Stimulated activated CD8-positive, alpha-beta memory T cell treated with anti-CD3 and anti-CD28 coated beads, Interleukin-4, amount 100 ng/mL, for 1 hour (primary cell): ENCODE measurements at places on chromosomes 16 and 17.

DNA sequence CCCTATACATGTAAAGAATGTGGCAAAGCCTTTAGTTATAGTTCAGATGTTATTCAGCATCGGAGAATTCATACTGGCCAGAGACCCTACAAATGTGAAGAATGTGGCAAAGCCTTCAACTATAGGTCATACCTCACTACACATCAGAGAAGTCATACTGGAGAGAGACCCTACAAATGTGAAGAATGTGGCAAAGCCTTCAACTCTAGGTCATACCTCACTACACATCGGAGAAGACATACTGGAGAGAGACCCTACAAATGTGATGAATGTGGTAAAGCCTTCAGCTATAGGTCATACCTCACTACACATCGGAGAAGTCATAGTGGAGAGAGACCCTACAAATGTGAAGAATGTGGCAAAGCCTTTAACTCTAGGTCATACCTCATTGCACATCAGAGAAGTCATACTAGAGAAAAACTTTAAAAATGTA, 42.5 kb downstream of the ZNF267 start:
- DNase-seq, result no peak

DNA sequence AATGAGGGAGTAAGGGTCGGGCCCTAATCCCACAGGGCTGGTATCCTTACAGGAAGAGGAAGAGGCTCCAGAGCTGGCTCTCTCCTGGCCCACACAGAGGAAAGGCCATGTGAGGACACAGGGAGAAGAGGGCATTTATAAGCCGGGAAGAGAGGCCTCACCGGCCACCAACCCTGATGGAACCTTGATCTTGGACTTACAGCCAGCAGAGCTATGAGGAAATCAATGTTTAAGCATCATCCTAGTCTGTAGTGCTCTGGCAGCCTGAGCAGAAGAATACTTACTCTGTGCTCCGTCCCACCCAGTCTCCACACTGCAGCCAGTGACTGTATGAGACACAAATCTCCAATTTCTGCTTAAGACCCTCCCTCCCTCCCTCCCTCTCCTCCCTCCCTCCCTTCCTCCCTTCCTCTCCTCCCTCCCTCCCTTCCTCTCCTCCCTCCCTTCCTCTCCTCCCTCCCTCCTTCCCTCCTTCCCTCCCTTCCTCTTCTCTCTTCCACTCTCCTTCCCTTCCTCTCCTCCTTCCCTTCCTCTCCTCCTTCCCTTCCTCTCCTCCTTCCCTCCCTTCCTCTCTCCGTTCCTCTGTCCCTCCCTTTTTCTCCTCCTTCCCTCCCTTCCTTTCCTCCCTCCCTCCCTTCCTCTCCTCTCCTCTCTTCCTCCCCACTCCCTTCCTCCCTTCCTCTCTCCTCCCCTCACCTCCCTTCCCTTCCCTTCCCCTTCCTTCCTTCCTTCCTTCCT, 8.9 kb upstream of the TMEM220 start:
- no peak for DNase-seq

GRCh38 chr17:42000413-42001133, 16.7 kb downstream of the DNAJC7 start:
- no peak for DNase-seq

GRCh38 chr16:79994418-79994817, 393.9 kb upstream of the MAF start:
- no peak for DNase-seq

GRCh38 chr16:48500981-48501380, 109.0 kb downstream of the N4BP1 start:
- DNase-seq, result no peak

GRCh38 chr17:36921095-36921851, 16.0 kb upstream of the LHX1 start:
- DNase-seq, result no peak
